ENCODE measurements at places on chromosomes 2 and 18. TPM values are rescaled to one million over a fixed set of nuclear protein-coding genes. Genes with fewer than 3 reads are reported as not detected.

- DNase-seq = no peak
Measured at GRCh38 chr18:31697351-31698298, 13.2 kb upstream of the B4GALT6 start.

MEMO1 gene
- total RNA-seq = 13.1 TPM

DNA sequence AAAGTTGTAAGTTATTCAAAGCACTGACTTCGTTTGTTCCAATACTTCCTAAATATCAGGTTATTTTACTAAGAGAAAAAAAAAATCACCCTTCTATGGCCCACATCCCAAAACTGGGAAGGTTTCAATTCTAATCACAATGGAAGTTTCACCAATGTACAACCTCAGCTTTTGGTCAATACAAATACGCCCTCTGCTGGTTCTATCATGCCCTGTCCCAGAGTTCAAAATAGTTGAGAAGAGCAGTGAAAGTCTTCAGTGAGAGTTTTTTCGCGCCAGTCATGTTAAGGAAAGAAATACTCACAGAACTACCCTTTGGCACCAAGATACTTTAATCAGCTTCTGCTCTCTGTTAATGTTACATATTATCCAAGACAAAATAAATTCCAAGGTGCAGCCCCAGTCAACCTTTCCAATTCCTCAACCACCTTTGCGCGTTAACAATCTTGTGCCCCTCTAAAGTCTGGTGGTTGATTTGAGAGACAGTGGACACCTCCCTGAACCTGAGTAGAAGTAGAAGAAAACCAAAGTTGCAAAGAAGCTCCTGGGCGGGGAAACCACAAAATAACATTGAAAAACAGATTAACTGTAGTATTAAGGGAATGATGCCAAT, 59.9 kb downstream of the SUMO1 start:
- DNase-seq = peak; percentile 47

DNA sequence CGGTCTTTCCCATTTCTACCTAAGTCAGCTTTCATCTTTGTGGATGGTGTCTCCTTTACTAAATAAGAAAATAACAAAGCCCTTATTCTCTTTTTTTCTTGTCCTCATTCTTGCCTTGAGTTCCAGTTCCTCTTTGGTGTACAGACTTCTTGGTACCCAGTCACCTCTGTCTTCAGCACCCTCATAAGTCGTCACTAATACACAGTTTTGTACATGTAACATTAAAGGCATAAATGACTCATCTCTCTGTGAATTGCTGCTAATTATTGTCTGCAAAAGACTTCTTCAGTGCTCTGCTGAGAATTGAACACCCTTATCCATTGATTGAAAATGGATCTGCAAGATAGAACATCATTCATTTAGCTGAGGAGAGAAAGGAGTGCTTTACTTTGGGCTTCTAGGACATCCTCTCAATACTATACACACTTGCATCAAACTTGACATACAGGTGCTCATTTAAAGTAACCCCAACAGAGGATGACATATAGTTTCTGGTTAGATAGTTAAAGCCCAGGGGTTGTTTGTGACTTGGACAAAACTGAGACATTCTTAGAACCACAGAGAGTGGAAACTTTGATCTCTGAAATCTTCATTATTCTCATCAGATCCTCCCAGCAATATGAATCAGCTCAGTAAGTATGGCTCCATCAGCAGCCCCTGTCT, 97.0 kb downstream of the XRCC5 start:
- no peak for DNase-seq

- DNase-seq = no peak
Measured at GRCh38 chr18:6606411-6607085, 123.0 kb upstream of the ARHGAP28 start.

PCGF1 gene
- total RNA-seq = 3.7 TPM

DNA sequence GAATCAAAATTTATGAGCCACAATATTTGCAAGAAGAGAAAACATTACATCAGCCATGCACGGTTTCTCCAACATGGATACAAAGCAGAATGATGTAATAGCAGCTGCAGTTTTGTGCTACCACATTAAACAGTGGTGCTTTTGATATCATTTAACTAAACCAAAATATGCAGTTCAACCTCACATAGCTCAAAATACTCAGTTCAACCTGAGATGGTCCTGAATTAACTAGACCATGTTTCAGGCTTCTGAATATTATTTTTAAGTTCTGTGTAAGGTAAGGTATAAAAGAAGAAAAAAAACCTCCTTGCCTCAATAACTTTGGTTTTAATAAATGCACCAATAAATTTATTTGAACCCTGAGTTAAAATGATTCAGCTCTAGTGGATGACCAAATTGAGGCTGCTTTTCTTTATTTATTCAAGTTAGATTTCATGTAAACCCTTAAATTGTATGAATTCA, 18.8 kb upstream of the TSPYL6 start:
- no peak for DNase-seq

DOK6 gene
- 0.27 TPM for total RNA-seq

- no peak for DNase-seq
Measured at GRCh38 chr2:20567926-20568179, 83.0 kb downstream of the HS1BP3 start.

- no peak for DNase-seq
Measured at GRCh38 chr2:108538000-108538625, 3.8 kb downstream of the LIMS1 start.

GRCh38 chr18:57833441-57834101, 30.5 kb upstream of the ATP8B1 start:
- DNase-seq = no peak

GRCh38 chr2:226643946-226644282, 155.7 kb downstream of the IRS1 start:
- DNase-seq = no peak

EXOC6B gene
- total RNA-seq = 33.7 TPM

GRCh38 chr2:71210292-71210691, 16.6 kb downstream of the PAIP2B start:
- DNase-seq = no peak

- no peak for DNase-seq
Measured at GRCh38 chr2:229783108-229783721, 68.9 kb upstream of the DNER start.

DNA sequence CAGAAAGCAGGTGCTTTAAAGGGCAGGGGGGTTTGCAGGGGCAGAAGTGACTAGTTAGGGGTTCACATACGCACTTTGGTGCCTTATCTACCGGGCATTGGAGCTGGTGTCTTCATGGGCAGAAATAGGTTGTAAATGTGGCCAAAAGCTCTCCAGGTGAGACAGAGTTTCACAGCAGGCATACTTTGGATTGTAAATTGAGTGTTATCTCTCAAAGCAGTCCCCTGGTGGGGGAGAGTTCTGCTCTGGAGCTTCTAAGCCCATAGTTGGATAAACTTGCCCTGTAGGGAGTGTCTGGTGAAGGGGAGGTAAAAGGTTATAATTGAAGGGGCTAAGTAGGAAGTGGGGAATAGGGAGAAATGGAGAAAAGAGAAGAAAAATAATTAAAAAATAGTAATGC, 43.1 kb downstream of the COL4A3 start:
- DNase-seq = no peak

- DNase-seq = no peak
Measured at GRCh38 chr2:193556766-193557470, 1362.2 kb upstream of the TMEFF2 start.

DNA sequence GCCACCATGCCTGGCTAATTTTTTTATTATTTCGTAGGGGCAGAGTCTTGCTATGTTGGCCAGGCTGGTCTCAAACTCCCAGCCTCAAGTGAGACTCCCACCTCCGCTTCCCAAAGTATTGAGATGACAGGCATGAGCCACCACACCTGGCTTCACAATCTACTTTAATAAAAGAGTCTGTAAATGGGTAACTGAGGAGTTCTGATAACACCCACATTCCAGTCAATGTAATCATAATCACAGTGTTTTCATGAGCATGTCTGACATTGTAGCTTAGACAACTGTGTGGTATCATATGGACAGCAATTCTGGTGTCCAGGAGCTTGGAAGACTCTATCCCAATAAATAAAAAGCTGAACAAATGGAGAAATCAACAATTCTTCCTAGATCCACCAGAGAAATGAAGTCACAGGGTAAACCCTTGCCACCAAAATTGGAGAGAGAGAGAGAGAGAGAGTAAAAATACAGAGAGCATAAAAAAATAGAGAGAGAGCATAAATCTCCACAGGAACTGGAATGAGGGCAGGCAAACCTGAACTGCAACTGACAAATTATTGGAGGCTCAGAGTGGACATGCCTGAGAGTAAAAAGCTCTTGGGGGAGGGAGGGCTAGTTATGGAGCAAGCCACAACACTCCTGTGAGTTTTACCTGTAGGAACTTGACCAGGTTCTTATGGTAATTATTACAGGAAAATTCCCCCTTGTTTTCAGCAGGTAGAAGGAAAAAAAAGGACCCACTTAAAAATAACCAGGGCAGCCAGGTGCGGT, 12.4 kb upstream of the NBEAL1 start:
- DNase-seq = no peak

- DNase-seq = no peak
Measured at GRCh38 chr2:23269747-23270146, 115.2 kb upstream of the KLHL29 start.

DNA sequence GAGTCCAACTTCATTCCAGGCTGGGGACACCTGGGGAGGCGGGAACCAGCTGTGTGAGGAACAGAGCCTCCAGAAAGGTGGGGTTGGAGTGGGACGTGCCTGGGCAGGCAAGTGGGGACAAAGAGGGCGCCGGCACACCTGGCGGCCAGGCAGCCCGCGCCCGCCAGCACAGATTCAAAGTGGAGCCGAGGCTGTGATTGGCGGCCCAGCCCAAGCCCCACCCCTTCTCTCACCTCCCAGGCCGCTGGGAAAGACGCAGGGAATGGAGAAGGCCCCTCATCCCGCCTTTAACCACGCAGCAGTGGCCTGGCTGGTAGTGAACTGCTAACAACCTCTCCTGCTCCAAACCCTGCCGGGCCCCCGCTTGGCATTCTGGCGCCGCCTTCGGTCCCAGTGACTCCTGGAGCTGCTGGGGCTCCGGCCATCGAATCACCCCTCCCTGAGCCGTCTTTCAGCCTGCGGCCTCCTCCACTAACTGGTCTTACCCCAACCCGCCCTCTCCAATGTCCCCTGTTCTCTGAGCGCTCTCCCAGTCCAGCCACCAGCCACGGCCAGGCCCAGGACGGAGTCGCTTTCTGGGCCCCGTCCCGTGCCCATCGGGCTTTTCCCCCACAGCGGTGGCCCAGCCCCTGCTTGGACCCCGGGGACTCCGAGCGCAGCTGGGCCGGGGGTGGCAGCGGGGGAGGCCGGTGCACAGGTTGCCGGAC, 27.9 kb upstream of the PTMA start:
- DNase-seq = peak; percentile 70

CPS1 gene
- total RNA-seq = 0.32 TPM

GRCh38 chr2:148021059-148021861, at the start of gene MBD5:
Gene MBD5, plus strand, starts transcription at chr2:148021091.
- peak; percentile 46 for DNase-seq

DNA sequence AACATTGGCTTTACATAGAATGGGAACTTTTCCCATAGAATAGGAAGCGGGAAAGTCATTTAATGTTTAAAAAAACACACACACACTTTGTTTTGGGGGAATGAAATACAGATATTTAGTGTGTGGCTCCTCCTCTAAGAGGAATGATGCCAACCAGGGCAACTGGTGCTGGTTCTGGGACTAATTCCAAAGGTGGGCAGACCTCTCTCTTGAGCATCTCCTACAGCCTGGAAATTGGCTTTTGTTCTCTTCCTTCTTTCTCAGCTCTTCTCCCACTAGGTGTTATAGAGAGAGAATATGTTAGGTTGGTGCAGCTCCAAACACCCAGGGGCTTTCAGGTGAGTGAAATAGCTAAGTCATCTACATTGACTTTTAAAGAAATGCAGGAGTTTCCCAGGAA, 190.1 kb downstream of the RAD51AP2 start:
- DNase-seq = no peak

DNA sequence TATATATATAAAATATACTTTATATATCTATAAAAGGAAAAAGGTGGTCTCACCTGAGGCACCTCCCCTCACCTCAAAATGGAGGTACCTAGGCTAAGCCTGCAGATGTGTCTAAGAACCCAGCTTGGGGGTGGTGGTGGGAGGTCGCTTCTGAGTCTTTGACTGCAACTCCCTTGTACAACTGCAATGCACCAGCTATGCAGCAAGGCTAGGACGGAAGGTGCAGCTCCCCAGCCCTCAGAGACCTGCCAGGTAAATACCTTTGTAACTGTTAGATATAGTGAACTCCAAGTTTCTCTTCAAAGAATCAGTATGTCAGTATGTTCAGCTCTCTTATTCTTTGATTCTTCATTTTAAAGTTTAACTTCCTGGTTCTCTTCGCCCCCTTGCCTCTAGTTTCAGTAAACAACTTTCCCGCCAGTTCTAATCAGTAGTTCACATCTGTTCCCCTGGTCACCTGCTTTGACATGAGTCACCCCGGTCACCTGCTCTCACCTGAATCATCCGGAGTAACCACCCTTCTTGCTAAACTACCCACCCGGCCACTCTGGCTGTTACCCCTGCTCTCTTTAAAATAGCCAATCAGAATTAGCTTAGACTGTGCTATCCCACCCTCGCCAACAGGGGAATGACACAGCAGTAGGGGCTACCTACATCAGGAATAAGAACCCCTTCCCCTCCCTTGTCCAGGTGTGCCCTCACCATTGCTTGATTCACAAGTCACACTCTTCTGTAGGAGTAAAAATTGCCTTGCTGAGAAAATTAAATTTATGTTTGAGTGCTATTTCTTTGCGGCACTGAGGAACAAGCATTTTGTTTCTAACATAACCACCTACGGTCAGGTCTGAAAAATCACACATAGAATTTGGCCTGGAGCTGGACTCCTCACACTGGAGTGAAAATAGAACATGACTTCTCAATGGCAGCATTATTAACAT, 24.7 kb upstream of the IMPA2 start:
- DNase-seq = no peak

- DNase-seq = no peak
Measured at GRCh38 chr18:58525928-58526424, 102.9 kb downstream of the ALPK2 start.

DNA sequence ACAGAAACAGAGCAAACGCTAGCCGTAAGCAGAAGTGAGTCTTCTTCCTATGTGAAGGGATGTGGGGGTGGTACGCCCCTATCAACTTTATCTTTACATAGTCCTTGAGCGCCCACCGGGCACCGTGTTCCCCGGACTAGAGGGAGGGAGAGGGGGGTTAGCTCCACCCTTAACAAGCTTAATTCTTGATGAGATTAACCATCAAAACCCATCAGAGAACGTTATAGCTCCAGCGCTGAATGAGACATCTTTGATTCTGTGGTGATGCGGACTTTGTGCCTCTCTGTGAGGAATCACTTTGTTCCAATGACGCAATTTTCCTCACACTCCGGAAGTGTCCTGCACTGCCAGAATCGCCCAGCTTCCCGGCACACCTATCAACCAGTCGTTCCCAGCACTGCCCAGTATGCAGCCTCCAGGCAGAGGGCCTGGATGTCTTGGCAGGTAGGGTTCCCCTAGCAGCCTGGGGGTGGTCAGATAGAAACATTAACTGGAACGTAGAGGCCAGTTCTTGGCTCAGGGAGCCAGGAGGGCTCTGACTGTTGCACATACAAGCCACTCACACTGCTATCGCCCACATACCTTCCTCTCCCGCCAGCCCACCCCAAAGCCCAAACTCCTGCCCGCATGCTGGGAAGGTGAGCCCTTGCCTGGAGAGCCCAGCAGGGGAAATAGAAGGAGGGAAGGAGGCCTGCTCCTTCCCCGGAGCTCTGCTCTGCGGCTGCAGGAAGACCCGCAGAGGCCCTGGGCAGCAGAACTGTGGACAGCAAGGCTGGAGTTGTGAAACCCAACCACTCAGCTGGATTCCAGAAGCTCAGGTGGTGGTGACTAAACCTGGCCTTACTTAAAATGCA, 1.9 kb upstream of the ODC1 start:
- DNase-seq = peak; percentile 86
